IPS-NIHi11 (cell line): ENCODE measurements at places on chromosomes 13 and 19.
A peak's percentile ranks its signal among the peaks of the same experiment; 100 is the strongest.

DNA sequence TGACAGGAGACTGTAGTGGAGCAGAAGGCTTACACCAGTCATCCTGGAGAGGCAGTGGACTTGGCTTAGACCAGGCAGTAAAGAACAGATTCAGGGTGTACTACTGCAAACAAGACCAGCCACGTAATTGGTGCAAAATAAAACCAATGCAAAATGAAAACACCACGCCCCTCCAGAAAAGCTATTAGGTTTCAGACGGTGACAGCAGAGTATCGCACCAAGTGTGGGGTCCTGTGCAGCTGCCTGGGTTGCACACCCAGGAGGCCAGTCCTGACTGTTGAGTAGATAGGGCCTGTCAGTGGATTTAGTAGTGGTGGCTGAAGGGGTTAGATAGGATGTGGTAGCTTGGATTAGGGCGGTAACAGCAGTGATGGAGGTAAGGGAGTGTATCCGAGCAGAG lies 5.4 kb upstream of the PRKACA start:
- no peak for DNase-seq

DNA sequence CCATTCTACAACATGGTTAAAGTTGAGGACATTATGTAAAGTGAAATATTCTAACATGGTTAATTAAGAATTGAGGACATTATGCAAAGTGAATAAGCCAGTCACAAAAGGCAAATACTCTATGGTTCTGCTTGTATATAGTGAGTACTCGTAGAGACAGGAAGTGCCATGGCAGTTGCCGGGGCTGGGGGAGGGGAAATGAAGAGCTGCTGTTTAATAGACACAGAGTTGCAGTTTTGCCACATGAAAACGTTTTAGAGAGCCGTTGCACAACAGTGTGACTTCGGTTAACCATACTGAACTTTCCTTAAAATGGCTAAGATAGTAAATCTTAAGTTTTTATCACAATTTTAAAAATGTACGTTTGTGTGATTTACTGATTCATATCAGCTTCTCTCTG lies 176.9 kb downstream of the SHISA2 start:
- no peak for DNase-seq

DNA sequence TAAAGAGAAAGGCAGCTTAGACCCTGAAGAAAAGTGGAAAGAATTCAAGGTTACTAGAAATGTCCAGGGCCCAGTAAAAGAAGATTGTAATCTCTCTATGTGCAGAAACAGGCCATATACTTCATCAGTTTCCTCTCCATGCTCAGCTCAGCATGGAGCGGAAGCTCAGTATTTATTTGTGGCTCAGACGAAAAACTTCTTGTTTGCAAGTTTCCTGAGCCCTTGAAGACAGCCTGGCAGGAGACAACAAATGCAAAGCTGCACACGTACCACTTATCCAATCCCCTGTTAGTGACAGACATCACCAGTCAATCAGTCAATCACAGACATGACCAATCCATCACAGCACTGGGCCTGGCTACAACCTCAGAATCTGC lies 8.1 kb upstream of the KLF2 start:
- no peak for DNase-seq

DNA sequence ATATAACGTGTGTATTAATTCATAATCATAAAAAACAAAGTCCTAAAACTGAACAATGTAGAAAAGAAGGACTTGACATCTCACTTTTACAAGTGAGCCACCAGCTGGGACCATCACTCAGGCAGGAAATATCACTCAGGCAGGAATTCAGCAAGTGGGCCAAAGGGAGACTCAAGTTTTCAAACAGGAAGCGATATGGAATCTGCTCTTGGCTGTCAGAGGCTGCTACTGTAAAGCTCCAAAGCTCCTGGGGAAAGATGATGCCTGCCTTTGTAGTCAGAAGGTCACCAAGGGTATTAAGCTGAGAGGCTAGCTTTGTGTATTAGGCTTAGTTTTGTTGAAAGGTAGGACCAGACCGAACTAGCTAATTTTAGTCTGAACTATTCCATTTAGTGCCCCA lies 5.5 kb upstream of the AKAP11 start:
- DNase-seq, result peak; percentile 8

DNA sequence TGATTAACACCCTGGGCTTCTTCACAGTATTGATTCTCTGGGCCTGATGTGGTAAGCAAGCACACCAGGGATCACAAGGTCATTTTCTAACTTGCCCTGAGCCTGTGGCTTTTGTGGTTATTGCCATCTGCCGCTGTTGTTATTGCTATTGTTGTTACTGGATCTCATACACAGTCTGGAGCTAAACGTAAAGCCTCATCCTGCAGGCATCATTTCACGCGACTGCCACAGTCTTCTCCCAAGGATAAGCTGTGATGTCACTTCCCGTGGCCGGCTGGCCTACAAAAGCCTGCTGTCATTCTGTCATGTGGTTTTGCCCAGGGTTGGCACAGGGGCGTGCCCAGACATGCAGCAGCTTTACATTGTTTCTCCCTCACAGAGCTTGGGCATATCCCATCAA lies 154.0 kb upstream of the GPR12 start:
- DNase-seq, result no peak

- DNase-seq, result peak; percentile 33
Observed at GRCh38 chr19:38046254-38047048, 139.4 kb downstream of the SIPA1L3 start.

GRCh38 chr19:1214862-1215731 lies 9.5 kb downstream of the STK11 start:
- DNase-seq, result no peak

DNA sequence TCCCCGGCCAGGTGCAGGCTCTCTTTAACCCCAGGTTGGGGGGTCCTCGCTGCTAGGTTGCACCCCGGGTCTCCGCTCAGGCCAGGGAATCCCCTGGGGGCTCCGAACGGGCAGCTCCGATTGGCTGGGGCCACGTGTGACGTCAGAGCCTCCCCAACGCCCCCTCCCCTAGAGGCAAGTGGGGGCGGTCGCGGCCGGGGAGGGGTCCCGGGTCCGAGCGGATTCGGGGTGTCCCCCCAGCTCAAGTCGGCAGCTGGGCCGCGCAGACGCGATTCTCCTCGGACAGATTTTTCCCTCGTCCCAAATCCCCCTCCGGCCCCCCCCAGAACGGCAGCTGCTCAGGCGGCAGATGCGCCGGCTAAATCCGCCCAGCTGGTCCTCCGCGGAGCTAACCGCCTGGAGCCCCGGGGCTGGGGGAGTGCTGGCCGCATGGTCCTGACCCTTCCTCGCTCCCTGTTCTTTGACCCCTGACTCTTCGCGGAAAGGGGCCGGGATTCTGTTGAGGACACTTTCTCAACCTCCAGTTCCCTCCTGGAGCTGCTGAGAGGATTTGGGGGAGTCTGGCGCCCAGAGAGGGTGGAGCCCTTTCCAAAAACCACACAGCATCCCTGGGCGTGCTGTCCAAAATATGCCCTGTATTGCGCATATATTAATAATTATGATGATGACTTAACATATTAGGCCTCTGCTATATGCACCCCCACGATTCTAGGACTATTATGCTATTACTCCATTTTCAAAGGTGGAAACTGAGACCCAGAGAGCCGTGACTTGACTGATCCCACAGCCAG lies 25.4 kb upstream of the SEMA6B start:
- DNase-seq, result peak; percentile 75

- no peak for DNase-seq
Observed at GRCh38 chr13:112969692-112970338, 801 bp downstream of the MCF2L start.

DNA sequence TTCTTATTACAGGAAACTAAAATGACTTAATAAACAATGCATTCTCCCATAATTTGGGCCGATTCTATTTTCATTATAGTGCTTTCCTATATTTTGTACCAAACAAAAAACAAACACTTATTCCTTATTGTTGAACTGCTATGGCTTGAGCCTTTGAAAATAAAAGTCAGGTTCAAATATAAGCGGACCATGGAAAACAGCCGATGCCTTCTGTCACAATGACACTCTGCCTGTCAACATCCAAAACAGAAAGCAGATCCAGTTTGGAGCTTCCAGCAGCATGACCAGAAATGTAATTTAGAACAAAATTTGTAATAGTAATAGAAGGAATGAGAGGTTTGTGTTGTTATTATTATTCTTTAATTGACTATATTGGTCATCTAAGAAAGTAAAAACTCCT lies 194.5 kb downstream of the LHFPL6 start:
- DNase-seq, result no peak

GRCh38 chr19:15038294-15038693 lies 11.0 kb upstream of the CASP14 start:
- DNase-seq, result no peak

DNA sequence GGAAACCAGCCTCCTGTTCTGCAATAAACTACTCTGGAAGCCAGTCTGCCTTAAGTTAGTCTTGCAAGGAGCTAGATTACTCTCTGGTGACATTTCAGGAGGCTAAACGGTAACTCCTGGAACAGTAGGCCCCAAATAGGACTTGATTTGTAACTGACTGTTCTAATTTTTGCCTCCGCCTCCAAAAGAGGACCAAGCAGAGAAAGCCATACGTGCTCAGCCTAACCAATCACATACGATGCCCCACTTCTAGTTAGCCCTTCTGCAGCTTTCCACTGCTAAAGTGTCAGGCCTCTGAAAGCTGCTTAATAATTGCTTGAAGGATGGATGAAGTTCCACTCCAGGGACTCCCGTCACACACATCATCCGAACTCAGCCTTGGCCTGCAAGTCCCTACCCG lies 744 bp downstream of the ZNF805 start:
- no peak for DNase-seq

- no peak for DNase-seq
Observed at GRCh38 chr19:45477713-45478453, 10.1 kb downstream of the FOSB start.

DNA sequence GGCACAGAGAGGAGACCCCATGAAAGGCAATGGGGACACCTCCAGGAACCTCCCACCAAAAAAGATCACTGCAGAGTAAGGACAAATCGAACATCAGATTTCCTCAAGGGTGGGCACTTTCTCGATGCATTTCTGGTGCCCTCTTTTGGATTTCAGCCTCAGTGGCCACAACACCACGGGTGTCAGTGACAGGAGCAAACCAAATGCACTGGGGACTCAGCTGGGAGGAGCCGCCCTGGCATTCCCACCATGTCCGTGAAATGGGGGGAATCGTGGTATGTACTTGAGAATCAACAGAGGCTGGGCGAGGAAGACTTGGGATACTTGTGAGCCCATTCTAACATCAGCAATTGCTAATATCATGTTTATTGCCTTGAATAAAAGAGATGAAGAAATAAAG lies 16.3 kb downstream of the FAM187B start:
- DNase-seq, result no peak

DNA sequence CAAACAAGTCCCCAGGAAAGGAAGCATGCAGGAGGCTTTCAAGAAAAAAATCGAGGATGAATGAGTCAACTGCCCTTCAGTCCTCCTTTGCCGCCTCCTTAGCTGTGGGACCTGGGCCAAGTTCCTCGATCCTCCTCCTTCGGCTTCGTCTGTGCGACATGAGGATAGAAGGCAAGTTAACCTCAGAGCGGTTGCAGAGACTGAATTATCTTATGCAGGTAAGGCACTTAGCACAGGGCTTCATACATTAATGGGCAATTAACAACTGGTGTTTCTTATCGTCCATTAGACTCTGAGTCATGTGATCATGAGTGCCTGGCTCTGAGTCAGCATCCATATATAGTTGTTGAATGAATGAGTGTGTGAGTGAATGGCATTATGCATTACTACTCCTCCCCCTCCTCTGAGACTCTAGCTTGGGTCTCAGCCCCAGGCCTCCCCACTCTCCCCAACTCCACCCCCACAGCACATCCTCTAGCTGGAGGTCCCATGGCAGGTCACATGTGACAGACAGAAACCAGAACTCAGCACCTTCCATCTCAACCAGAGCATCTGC lies 1.6 kb upstream of the TTC9B start:
- no peak for DNase-seq

DNA sequence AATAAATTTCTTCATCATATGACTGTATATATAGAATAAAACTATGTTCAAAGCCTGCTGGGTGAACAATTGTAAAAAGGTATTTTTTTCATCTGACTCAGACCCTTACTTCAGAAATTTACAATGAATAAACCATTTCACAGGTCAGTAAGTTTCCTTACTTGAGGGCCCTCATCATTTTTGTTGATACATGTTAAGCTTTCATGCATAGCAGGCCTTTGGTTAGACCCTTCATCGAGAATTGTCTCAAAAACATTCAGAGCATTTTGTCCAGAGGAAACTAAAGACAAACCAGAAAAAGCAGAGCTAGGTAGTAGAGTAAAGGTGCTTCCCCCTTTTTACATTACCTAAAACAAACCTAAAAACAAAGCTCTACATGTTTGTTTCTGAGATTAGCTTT lies 46.2 kb downstream of the FNDC3A start:
- no peak for DNase-seq

DNA sequence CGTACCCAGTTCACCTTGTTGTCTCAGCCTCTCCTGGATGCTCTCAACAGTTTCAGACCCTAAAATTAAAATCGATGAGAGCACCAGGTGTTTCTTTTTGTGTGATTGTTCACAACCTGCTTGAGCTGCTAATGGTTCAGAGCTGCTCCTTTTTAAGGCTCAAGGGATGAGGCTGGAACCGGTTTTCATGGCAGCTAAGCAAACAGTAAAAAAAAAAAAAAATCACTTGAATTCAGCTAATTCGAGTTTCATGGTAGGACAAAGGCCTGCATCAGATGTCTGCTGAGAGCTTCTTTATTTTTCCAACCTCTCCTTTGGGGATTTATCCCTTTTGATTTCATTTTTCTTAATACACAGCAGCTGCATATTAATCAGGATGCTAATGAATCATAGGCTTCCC lies 6.5 kb downstream of the SYCE2 start:
- DNase-seq, result no peak

- no peak for DNase-seq
Observed at GRCh38 chr19:13153569-13154240, 3.5 kb downstream of the IER2 start.
